PC-3 (cell line): ENCODE measurements at places on chromosomes 16 and 17.

DNA sequence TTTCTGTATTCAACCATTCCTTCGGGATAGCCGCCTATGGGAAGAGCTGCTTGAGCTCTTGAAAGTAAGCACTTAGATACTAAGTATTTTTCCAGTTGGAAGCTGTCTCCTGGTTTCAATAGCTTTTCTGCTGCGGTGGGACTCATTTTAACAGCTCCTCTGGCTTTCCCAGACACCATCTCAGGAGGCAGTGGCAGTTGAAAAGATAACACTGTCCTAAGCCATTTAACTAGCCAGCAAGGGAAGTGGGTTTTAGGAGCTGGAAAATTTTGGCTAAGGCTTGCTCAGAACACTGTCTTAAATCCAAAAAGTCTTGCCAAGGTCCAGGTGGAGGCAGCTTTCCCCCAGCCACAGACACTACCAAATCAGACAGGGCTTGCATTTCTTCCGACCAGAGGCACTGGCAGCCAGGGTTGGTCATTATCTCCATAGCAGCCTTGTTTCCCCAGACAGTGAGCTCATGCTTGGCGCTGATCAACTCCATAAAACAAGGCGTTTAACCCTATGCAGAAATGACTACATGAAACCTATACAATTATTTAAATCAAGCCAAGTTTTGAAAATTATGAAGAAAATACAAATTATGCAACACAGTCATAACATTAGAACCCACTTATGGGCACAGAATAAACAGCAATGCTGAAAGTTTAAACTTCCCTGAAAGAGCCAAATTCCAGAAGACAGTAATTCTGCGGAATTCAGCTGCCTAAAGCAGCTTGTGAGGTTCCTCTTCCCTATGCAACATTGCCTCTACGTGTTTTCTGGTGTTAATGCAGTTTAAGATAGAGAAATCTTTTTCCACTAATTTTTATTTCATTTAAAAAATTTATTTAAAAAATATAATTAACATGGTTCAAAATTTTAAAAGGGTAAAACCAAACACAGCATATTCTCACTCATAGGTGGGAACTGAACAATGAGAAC, 25.0 kb downstream of the GABARAPL2 start:
- no peaks in the 10 kb centered on the region for H3K27me3 ChIP-seq
- H3K27ac ChIP-seq = no peak overlapping the region
- H3K36me3 ChIP-seq = no peaks in the 10 kb centered on the region
- no peak overlapping the region for H3K4me3 ChIP-seq
- no peak for DNase-seq
- H3K4me1 ChIP-seq = peaks cover 16% of the 10 kb centered on the region

DNA sequence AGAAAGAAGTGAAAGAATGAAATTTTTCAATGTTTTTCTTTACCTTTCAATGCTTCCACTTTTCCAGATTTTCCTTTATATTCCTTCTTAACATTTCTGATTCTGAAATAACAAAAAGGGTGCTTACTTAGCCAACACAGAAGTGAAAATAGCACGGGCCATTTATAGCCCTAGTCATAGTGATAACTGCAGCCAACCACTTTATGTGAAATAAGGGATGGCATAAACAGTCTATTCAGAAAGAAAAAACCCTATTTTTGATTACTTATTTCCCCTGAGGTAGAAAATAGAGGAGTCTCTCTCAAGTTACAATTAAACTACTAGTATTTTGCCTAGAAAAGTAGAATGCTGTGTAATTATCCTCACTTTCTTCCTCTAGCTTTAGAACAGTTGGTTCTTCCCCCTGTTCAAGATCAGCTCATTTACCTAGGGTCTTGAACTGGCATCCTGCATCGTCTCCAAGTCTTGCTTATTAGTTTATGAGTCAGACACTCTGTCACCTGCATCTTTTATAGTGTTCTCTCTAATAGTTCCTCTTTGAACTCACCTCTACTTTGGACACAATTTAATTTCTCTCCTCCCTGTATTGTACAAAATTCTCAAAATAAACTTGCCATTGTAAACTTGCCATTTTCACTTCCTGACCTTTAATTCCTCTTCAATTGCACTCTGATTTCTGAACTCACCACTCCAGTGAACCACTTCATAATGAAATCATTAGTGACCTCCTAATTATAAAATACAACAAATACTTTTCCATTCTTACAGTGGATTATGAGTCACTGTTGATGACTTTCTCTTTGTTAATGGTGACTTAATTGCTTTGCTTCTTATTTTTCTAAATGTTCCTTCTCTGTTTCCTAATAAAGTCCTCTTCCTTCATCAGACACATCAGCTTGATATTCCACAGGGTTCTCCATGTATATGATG, 23.6 kb downstream of the ABCA6 start:
- DNase-seq = no peak
- no peaks in the 10 kb centered on the region for H3K4me1 ChIP-seq
- no peaks in the 10 kb centered on the region for H3K36me3 ChIP-seq

DNA sequence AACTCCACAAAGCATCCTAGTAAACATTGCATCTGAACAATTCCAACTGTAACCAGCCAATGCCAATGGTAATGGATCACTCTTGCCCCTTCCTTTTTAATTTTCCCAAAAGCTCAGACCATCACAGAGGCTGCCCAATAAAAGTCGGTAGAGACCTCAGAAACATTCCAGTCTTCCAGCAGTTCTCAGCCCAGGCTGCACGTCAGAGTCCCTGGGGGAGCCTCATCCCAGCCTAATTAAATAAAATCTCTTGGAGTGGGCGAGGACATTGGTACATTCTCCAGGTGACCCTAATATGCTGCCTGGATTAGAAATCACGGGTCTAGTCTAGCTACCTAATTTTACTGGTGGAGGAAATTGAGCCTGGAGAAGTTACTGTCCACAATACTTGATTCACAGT, 117.1 kb upstream of the MYOCD start:
- H3K4me3 ChIP-seq = no peak overlapping the region
- H3K27ac ChIP-seq = no peak overlapping the region
- no peak for DNase-seq
- H3K27me3 ChIP-seq = peaks cover 14% of the 10 kb centered on the region; the same call in 1 of the 2 replicates
- no peaks in the 10 kb centered on the region for H3K36me3 ChIP-seq

DNA sequence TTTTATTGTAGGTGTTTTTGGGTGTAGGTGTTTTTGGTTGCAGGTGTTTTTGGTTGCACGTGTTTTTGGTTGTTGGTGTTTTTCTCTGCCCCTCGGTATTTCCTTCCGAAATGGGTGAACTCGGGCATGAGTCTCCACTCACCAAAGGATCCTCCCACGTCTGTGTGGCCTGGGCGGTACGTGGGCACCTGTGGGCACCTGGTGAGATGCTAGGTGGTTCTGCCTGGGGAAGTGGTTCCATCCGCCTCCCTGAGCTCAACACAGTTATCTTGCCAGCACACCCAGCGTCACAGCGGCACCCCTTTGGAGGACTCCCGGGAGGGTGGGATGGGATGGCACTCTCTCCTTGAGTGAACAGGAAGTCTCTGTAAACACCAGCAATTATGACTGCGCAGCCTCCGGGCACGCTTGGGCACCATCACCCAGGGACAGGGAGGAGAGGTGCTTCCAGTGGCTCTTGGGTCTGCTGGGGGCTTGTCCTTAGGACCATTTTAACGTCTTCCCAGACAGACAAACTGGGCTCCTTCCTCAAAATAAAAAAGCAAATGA, 29.8 kb downstream of the COX4I1 start:
- H3K27me3 ChIP-seq = peaks cover 63% of the 10 kb centered on the region
- no peaks in the 10 kb centered on the region for H3K36me3 ChIP-seq
- H3K4me1 ChIP-seq = no peaks in the 10 kb centered on the region
- no peak for DNase-seq
- H3K27ac ChIP-seq = no peak overlapping the region

GRCh38 chr17:1294157-1294717, 14.8 kb downstream of the TRARG1 start:
- no peaks in the 10 kb centered on the region for H3K36me3 ChIP-seq
- H3K4me1 ChIP-seq = no peaks in the 10 kb centered on the region
- H3K27me3 ChIP-seq = no peaks in the 10 kb centered on the region
- H3K4me3 ChIP-seq = no peak overlapping the region
- H3K27ac ChIP-seq = no peak overlapping the region

GRCh38 chr17:47797797-47798196, 23.8 kb downstream of the OSBPL7 start:
- H3K27me3 ChIP-seq = peaks cover 31% of the 10 kb centered on the region
- no peak for DNase-seq
- no peaks in the 10 kb centered on the region for H3K4me1 ChIP-seq
